ENCODE measurements at places on chromosomes 2 and 18.

GRCh38 chr2:179584760-179585159 lies 276.7 kb downstream of the ZNF385B start:
- H3K36me3 ChIP-seq: no peaks in the 10 kb centered on the region
- H3K27ac ChIP-seq: no peak overlapping the region
- no peak overlapping the region for H3K4me3 ChIP-seq
- no peak for DNase-seq
- no peaks in the 10 kb centered on the region for H3K27me3 ChIP-seq
- no peaks in the 10 kb centered on the region for H3K4me1 ChIP-seq

DNA sequence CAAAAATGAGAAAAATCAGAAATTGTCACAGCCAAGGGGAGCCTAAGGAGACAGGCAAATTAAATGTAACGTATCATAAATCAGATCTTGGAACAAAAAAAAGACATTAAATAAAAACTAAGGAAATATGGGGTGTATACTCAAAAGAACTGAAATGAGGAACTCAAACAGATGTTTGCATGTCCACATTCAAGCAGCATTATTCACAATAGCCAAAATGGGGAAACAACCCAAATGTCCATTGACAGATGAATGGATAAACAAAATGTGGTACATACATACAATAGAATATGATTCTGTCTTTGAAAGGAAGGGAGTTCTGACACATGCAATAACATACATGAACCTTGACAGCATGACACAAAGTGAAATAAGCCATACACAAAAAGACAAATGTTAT lies 155.8 kb upstream of the KLF7 start:
- no peaks in the 10 kb centered on the region for H3K27me3 ChIP-seq
- no peak for DNase-seq
- peaks cover 38% of the 10 kb centered on the region for H3K4me1 ChIP-seq
- no peak overlapping the region for H3K27ac ChIP-seq

DNA sequence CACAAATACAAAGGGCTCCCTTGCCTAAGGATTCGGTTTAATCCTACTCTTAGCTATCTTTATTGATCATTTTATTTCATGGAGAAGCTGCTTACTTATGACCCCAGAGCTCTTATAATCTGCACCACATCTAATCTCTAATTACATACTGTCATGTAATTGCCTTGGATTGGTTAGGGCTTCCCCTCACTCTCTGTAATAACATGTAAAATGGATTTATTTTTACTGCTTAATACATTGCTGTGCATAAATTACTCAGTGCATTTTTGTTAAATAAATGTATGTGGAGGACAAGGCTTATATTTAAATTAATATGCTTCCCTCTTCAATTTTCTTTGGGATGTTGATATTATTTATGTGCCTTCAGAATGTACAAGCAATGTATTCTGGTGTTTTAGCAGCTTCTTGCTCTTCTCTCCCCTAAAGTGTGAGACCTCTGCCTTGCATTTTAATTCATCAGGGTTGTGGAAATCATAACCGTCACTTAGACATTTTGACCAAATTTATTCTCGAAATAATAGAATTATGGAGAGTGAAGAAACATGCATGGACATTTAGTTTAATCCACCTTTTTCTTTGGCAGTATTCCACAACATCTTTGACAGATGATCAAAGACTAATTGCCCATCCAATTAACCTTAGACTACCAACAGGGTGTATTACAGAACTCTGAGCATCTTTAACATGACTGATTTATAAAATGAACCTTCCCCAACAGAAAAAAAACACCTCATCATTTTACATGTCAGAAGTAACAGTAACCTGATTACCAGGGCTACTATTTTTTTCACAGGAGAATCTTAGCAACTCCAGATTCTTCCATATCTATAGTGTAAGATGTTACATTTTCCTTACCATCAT lies 692.6 kb downstream of the LRRTM4 start:
- H3K36me3 ChIP-seq: no peaks in the 10 kb centered on the region
- H3K27me3 ChIP-seq: no peaks in the 10 kb centered on the region
- no peak overlapping the region for H3K27ac ChIP-seq
- DNase-seq: no peak

DNA sequence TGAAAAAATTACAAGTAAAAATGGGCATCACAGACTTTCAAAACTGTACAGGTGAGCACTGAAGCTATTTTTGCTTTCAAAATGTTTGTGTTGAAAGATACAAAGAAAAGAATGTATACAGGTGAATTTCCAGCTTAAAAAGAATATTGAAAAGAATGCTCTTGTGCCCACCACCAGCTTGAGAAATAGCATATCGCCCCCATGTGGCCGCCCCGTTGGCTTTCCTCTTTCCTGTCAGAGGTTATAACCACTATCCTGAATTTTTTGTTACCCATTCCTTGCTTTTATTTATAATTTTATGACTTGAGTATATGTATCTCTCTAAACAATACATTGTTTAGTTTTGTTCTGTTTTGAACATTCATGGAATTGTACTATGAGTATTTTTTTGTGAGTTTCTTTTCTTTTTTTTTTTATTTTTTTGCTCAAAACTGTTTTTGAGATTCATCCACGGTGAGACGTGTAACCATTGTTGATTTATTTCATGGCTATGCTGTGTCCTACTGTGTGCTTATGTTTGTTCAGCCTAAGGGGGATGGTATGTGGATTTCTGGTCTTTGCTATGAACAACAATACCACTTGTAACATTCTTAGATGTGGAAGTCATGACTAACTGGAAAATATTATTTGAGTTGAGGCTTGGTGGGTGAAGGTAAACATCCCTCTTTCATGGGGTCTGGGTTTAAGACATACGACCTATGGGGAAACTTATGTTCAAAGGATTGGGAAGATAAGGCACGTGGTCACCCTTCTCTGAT lies 11.6 kb downstream of the TRPM8 start:
- H3K36me3 ChIP-seq: no peaks in the 10 kb centered on the region
- no peak overlapping the region for H3K27ac ChIP-seq
- no peak overlapping the region for H3K4me3 ChIP-seq
- DNase-seq: no peak
- peaks cover 21% of the 10 kb centered on the region for H3K27me3 ChIP-seq

DNA sequence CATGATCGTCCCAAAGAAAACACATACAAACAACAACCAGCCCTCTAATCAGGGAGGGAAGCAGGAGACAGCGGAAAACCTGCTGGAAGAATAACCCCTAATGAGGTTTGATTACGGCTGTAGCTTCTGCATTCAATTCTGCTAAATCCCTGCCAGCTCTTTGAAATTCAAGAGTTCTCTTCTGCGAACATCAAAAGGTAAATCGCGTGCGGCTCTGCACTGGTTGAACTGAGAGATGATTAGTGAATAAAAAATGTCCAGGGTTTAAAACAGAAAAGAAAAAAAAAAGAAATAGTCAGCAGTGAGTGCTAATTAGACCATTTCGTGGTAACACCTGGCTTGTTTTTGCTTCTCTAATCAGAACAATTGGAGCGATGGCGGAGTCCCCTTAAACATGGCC lies 153.0 kb upstream of the CAPN13 start:
- H3K4me3 ChIP-seq: no peak overlapping the region
- H3K27me3 ChIP-seq: no peaks in the 10 kb centered on the region
- no peaks in the 10 kb centered on the region for H3K4me1 ChIP-seq
- H3K36me3 ChIP-seq: no peaks in the 10 kb centered on the region

DNA sequence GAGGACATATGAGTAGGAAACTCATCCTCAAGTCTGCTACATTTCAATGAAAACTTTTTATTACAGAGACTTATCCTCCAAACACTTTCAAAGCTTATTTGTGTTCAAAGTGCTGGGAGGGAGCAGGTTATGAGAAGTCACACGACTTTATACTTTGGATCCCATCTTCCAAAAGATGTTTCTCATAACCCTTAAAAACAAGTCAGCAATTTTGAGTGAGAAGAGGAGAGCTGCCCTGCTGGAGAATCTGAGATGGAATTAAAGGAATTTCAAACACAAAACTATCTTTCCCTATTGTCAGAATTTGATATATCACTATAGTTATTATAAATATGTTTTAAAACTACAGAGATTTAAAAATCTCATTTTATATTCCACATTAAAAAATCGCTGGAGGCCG lies 45.8 kb downstream of the ROCK2 start:
- no peak overlapping the region for H3K4me3 ChIP-seq
- no peak overlapping the region for H3K27ac ChIP-seq
- no peaks in the 10 kb centered on the region for H3K4me1 ChIP-seq
- H3K27me3 ChIP-seq: no peaks in the 10 kb centered on the region
- H3K36me3 ChIP-seq: no peaks in the 10 kb centered on the region

GRCh38 chr2:9256147-9256546 lies 49.5 kb downstream of the ASAP2 start:
- H3K4me1 ChIP-seq: no peaks in the 10 kb centered on the region
- no peak overlapping the region for H3K4me3 ChIP-seq
- DNase-seq: no peak
- H3K36me3 ChIP-seq: no peaks in the 10 kb centered on the region

- no peaks in the 10 kb centered on the region for H3K4me1 ChIP-seq
- no peak overlapping the region for H3K4me3 ChIP-seq
- no peak for DNase-seq
- no peak overlapping the region for H3K27ac ChIP-seq
- no peaks in the 10 kb centered on the region for H3K36me3 ChIP-seq
Measured at GRCh38 chr18:50475538-50476193, 84.2 kb upstream of the MAPK4 start.

DNA sequence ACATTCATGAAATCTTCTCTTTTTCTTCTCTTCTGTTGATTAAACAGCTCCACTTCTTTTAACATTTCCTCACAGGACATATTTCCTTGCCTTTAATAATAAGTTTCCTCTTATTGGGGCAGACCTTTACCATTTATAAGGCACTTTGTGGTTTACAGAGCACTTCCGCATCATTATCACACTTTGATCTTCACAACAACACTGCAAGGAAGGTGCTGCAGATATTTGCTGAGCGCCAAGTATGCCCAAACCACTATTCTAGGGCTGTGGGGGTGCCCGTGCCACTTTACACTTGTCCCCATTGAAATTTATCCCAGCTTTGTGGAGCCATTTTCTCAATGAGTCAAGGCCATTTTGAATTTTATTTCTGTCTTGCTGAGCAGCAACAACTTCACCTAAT lies 246.6 kb downstream of the SS18 start:
- no peak overlapping the region for H3K4me3 ChIP-seq
- no peaks in the 10 kb centered on the region for H3K36me3 ChIP-seq
- H3K27me3 ChIP-seq: no peaks in the 10 kb centered on the region
- DNase-seq: no peak
- no peaks in the 10 kb centered on the region for H3K4me1 ChIP-seq

DNA sequence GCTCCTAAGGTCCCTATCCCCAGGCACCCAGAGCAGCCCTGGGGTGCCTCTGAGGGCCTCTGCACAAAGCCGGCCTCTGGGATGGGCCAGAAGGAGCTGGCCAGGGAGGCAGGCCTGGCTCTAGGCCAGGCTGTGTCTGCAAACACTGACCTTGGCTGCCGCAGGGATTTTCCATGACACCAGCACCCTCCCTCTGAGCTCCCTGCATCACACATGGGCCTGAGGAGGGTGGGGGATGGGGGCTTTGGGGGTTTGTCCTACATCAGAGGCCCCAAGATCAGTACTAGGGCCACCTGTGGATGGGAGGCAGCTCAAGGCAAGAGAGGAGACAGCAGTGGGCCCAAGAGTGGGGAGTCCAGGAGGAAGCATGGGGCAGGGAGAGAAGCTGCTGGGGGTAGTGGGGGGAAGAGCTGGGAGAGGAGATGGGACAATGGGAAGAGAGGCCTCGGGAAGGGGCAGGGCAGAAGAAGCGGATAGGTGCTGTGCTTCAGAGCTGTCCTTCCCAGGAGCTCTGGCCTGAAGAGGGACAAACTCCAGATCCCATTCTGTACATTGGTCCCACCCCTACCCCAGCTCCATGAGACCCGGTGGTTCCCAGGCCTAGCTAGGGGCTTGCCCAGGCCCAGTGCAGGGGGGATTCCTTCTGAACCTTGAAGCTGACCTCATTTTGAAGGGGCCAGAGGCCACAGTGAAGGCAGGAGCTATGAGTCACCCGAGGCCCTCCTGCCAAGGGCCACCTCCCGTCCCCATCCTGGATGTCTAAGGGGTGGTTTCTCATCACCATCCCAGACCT lies 28.0 kb downstream of the KCNK3 start:
- no peak overlapping the region for H3K27ac ChIP-seq
- H3K27me3 ChIP-seq: peaks cover 3% of the 10 kb centered on the region
- no peak for DNase-seq
- no peaks in the 10 kb centered on the region for H3K4me1 ChIP-seq
- no peaks in the 10 kb centered on the region for H3K36me3 ChIP-seq
- H3K4me3 ChIP-seq: no peak overlapping the region

GRCh38 chr18:32610176-32610575 lies 139.5 kb upstream of the GAREM1 start:
- H3K4me1 ChIP-seq: no peaks in the 10 kb centered on the region
- DNase-seq: no peak
- no peak overlapping the region for H3K4me3 ChIP-seq
- no peak overlapping the region for H3K27ac ChIP-seq
- H3K36me3 ChIP-seq: no peaks in the 10 kb centered on the region
- H3K27me3 ChIP-seq: peaks cover 3% of the 10 kb centered on the region

- no peak overlapping the region for H3K27ac ChIP-seq
- no peak overlapping the region for H3K4me3 ChIP-seq
- H3K27me3 ChIP-seq: no peaks in the 10 kb centered on the region
- H3K4me1 ChIP-seq: no peaks in the 10 kb centered on the region
- H3K36me3 ChIP-seq: no peaks in the 10 kb centered on the region
Measured at GRCh38 chr18:37222999-37223378, 342.6 kb downstream of the CELF4 start.

GRCh38 chr2:185130685-185131084 lies 532.4 kb downstream of the ZNF804A start:
- no peaks in the 10 kb centered on the region for H3K4me1 ChIP-seq
- DNase-seq: no peak
- no peaks in the 10 kb centered on the region for H3K27me3 ChIP-seq
- no peak overlapping the region for H3K27ac ChIP-seq

GRCh38 chr2:1556776-1557466 lies 143.7 kb downstream of the TPO start:
- H3K27me3 ChIP-seq: no peaks in the 10 kb centered on the region
- H3K4me1 ChIP-seq: no peaks in the 10 kb centered on the region
- no peaks in the 10 kb centered on the region for H3K36me3 ChIP-seq
- H3K4me3 ChIP-seq: no peak overlapping the region
- no peak for DNase-seq

DNA sequence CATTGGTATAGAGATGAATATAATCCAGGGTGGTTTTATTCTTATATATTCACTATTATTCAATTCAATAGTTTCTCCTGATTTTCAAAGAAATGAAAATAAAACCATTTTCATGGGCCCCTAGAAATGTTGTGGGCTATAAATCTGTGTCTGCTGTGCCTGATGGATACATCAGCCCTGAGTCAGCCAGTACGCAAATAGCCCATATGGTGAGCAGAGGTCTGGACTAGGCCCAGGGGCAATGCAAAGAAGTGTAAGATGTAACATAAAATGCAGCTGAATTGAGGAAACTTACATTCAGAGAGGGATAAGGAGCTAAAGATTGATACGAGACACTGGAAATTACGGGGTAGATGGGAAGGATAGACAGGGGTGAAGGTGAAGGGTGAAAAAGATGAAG lies 122.5 kb downstream of the MAIP1 start:
- H3K27ac ChIP-seq: no peak overlapping the region
- no peak for DNase-seq
- H3K4me1 ChIP-seq: no peaks in the 10 kb centered on the region
- no peaks in the 10 kb centered on the region for H3K36me3 ChIP-seq
- no peak overlapping the region for H3K4me3 ChIP-seq

Measured in activated T-helper 1 cell treated with anti-CD3 and anti-CD28 coated beads, Interleukin-12 subunit alpha, Interleukin-12 subunit beta, Interleukin-2, Interleukin-4 antibody, amounts not matched to agents 30 ng/mL and 10 ng/mL and 1 ng/mL, durations not matched to agents 14 hours and 24 hours and 36 hours (primary cell).